ENCODE measurements at places on chromosomes 7 and 10.

DNA sequence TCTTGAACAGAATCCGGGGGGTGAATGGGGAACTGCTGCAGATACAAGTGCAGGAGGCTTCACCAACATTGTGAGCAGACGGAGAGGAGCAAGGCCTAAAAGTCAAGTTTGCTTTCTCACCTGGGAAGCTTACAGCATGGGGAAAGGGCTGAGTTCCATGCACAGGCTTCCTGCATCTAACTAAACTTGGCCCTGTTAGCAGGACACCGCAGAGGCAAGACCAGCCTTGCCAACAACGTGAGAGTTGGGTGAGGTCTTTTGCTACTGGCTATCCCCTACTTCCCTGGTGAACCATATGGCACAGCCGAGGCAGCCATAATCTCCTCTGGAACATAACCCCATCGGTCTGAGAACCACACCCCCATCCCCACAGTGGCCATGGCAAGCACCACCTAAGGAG, 14.2 kb upstream of the ADAM22 start:
- DNase-seq, result no peak

GRCh38 chr10:1643908-1644179, 93.5 kb downstream of the ADARB2 start:
- DNase-seq, result no peak

- no peak for DNase-seq
Measured at GRCh38 chr10:107717046-107717445, 552.5 kb upstream of the SORCS1 start.

DNA sequence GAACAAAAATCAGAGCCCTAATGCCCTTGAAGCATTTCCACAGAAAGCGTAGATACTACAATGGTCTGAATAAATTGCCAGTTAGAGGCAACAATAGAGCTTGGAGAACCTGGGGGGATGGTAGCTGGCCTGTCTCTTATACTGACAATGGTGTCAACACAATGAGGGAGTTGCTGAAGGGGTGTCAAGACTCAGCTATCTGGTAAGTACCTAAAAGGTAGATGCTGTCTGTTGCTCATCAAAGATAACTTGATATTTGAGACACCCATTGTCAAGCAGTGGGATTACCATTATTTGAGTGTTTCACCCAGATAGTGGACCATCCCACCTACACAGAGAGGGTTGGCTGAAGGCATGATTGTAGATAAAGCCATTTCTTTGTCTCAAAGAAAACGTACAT, 72.8 kb downstream of the PDE1C start:
- DNase-seq, result no peak

DNA sequence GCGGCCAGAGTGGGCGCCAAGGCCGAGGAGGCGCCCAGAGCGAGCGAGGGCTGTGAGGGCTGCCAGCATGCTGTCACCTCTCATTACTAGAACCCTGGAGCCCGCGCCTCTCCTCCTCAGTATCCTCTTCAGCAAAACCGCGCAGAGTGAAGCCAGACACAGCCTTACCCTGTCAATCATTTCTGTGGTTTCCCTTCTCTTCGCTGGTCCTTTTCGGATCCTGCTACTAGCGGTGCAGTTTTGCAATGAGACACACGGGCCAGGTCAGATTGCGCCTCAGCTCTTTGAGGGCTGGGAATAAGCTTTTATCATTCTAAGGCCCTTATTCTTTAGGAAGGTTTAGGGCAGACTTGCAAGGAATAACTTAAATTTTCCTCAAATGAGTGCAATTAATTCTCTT, 55.5 kb upstream of the FAM171A1 start:
- no peak for DNase-seq

- peak; percentile 53 for DNase-seq
Measured at GRCh38 chr7:123580406-123581161, 21.0 kb upstream of the ASB15 start.

DNA sequence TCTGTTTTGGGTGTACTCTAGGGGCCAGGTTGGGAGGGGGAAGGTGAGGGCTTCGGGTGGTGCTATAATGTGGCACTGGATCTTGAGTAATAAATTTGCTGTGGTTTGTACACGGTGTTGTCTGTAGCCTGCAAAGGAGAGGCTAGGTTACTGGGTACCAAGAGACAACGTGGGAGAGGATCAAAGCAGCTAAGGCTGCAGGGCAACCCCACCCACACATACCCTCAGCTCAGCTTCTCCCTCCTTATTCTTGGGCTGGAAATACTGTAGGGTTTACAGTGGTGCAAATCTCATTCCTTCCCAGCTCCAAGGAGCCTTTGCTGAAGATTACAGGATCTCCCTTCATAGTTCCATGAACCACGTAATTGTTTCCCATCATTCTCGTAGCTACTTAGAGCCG, 1.9 kb upstream of the FSCN3 start:
- DNase-seq, result no peak

DNA sequence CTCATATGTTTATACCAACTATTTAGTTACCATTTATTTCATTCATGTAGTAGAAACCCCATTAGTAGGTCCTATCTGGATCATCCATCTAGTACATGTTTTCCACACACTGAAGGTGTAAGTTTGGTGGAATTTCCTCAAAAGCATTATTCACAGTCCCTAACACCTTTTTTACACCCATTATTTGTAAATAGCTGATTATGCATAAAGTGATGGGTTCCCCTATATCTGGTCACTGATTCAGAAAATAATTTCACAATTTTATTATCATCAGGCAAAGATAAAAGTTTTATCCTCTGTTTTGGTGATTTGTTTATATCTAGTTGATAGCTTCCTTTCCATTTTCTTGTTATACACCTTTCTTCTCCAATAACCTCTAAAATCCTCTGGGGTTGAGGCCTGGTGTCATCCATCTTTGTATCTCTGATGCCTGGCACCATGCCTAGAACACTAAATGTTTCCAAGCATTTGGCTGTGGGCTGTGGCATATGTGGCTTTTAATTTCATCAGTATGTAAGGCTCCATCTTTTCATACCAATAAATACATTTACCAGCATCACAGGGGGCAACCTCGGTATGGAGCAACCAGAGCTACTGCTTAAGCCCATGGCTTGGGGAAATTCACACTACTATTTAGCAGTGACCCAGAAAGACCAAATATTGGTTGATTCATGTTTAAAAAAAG, 1089.5 kb upstream of the LRRN3 start:
- DNase-seq, result no peak

GRCh38 chr7:29193316-29194205, 1.0 kb upstream of the CHN2 start:
- DNase-seq, result no peak
